ENCODE measurements at places on chromosomes 5 and 9.

- no peak for DNase-seq
These were observed 137.7 kb downstream of the SYK start for GRCh38 chr9:90939351-90939750.

DNA sequence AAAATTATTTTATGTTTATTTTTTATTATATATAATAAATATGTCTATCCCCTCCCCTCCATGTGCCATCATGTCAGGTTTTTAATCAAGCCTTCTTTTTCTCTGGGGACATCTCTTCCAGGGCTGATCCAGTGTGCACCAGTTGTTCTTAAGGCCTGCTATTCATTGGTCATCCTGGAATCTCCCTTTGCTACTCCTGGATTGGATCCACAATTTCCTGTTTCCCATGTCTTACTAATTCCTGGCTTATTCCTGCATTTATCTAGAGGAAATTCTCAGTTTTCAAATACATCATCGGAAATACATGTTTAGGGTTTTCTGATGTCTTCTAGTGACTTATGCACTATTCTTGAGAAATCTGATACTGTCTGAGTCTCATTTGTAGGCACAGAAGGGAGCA lies 56.8 kb downstream of the ANGPTL2 start:
- DNase-seq = peak; percentile 32

DNA sequence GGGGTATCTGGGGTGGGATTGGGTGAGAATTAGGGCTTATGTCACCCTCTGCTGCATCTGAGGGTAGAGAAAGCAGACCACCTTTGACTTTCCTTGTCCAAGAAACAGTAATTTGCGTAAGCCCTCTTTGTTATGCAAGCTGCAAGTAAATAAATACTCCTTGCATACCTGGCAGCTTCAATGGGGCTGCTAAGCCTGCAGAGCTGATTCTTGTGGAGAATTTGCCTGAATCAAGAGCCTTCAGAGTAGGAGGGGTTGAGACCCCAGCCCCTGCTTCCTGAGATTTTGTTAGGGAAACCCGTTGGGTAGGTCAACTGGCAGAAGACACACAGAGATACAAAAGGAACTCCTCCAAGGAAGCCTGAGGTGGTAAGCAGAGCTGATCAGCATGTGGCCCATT lies 515.1 kb downstream of the DMAC1 start:
- DNase-seq = no peak

- DNase-seq = no peak
These were observed 106.0 kb downstream of the EHMT1 start for GRCh38 chr9:137724818-137725240.

GRCh38 chr9:98589102-98589501 lies 119.6 kb downstream of the GABBR2 start:
- no peak for DNase-seq

- no peak for DNase-seq
These were observed 480.4 kb upstream of the TUSC1 start for GRCh38 chr9:26158631-26159150.

GRCh38 chr5:80387063-80387768 lies 20.6 kb upstream of the ZFYVE16 start:
- no peak for DNase-seq

- DNase-seq = no peak
These were observed 71.4 kb downstream of the RALGPS1 start for GRCh38 chr9:126985870-126986498.

DNA sequence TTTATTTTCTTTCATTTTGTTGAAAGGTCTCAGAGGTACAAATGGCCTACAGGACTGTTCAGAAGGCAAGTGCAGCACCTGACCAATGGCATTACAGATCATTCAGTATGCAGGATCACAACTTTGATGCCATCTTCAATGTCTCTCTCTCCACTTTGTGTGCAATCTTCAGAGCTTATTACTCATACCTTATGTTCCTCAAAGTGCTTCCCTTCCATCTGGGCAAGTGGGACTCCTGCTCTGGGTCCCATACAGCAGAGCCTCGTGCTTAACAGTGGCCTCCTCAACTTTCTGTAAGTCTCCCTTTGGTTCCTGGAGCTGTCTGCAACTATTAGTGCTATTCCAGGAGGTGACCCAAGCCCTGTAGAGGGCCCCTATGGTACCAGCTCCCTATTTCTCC lies 358.4 kb upstream of the RPS23 start:
- no peak for DNase-seq

- no peak for DNase-seq
These were observed 37.6 kb downstream of the ALG2 start for GRCh38 chr9:99184110-99184474.

GRCh38 chr5:106862450-106863193 lies 808.1 kb downstream of the EFNA5 start:
- DNase-seq = peak; percentile 42

- no peak for DNase-seq
These were observed 110.4 kb downstream of the EFNA5 start for GRCh38 chr5:107560377-107560776.

GRCh38 chr5:121976979-121977378 lies 15.2 kb downstream of the SRFBP1 start:
- peak; percentile 4 for DNase-seq

GRCh38 chr5:75010838-75011237 lies 41.5 kb downstream of the GCNT4 start:
- DNase-seq = no peak

DNA sequence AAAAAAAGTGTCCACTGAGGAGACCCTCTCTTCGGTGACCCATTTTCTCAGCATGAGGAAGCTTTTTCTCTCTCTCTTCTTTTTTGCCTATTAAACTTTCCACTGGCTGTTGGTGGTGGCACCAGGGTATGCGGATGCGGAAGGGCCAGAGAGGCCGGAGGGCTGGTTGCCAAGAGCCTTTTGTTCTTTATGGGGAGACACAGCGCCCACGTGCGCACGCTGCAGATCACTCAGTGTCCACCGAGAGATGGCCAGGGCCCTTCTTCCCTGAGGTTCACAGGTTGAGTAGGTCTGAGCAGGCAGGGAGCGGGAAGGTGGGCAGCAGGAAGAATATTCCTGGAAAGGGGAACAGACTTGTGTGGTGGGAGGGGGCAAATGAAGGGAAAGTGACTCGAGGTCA lies 69.1 kb downstream of the STK10 start:
- DNase-seq = no peak

- no peak for DNase-seq
These were observed 29.9 kb downstream of the TMEM161B start for GRCh38 chr5:88238732-88239131.

GRCh38 chr9:137630679-137631078 lies 11.9 kb downstream of the EHMT1 start:
- DNase-seq = no peak

DNA sequence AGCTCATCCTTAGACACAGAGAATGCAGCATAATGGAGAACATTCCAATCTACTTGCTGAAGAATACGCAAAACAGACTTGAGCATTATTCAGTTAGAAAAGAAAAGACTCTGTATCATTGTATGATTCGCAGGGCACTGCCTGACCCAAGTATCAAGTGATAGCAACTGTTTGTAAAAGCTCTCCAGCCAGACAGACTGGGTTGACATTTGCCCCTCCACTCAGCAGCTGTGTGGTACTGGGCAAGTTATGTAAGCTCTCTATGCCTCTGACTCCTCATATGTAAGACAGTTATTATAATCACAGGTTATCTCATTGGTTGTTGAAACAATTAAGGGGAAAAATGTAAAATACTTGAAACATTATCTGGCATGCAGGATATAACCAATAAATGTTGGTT lies 505.0 kb downstream of the ELAVL2 start:
- DNase-seq = no peak

GRCh38 chr5:133451926-133452325 lies 160.4 kb downstream of the FSTL4 start:
- DNase-seq = no peak

DNA sequence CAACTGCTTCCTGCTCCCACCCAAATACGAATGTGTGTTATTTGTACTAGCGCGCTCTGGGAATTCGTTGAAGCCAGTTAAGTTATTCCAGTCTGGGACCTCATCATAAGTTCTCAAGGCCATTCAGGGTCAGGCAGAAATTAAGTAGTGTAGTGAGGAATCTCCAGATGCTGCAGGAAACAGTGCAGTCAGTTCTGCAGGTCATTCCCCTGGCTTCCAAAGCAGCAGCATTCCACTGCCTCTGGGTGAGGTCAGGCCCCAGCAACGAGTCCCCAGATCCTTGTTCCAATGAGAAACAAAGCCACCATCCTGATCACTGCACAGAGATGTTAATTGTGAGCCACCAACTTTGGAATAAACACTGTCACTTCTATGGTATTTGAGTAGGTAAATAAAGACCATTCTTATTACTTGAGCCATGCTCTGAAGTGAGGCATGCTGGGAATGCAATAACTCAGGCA lies 33.1 kb downstream of the SVEP1 start:
- DNase-seq = no peak

GRCh38 chr5:177548495-177548894 lies 5.9 kb downstream of the FAM193B start:
- no peak for DNase-seq

GRCh38 chr5:37533851-37534250 lies 154.7 kb downstream of the WDR70 start:
- DNase-seq = no peak

- peak; percentile 52 for DNase-seq
These were observed 12.0 kb upstream of the GNPDA1 start for GRCh38 chr5:142024771-142025304.

GRCh38 chr9:4117835-4118610 lies 181.8 kb downstream of the GLIS3 start:
- DNase-seq = no peak

GRCh38 chr5:90368454-90369246 lies 40.9 kb downstream of the CETN3 start:
- no peak for DNase-seq

DNA sequence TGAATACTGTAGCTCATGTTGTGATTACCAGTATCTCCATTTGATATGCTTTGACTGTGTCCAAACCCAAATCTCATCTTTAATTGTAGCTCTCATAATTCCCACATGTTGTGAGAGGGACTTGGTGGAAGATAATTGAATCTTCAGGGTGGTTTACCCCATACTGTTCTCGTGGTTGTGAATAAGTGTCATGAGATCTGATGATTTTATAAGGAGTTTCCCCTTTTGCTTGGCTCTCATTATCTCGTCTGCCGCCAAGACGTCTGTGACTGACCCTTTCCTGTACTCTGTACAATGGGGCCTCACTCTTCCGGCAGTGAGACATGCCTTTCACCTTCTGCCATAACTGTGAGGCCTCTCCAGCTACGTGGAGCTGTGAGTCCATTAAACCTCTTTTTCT lies 59.3 kb downstream of the TRIO start:
- DNase-seq = no peak

GRCh38 chr5:41266377-41266776 lies 53.0 kb upstream of the C6 start:
- DNase-seq = no peak

DNA sequence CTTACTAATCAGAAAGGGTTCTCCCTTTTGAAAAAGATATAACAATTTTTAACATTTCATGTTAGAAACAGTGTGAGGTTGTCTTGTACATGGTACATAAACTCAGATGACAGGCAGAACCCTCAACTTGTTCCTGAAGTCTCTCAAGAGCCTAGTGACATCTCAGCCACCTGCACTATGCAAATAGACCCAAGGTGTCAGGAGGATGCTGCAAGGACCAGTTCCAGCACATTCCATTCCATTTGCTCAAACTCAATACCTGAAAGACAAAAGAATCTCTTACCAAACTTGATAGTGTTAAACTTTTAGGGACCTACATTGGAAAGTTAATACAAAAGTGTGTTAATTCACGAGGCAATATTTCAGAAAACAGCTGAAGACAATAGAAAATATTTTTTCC lies 544.6 kb downstream of the CETN3 start:
- no peak for DNase-seq

- no peak for DNase-seq
These were observed 97.5 kb upstream of the RPS23 start for GRCh38 chr5:82375488-82376244.

DNA sequence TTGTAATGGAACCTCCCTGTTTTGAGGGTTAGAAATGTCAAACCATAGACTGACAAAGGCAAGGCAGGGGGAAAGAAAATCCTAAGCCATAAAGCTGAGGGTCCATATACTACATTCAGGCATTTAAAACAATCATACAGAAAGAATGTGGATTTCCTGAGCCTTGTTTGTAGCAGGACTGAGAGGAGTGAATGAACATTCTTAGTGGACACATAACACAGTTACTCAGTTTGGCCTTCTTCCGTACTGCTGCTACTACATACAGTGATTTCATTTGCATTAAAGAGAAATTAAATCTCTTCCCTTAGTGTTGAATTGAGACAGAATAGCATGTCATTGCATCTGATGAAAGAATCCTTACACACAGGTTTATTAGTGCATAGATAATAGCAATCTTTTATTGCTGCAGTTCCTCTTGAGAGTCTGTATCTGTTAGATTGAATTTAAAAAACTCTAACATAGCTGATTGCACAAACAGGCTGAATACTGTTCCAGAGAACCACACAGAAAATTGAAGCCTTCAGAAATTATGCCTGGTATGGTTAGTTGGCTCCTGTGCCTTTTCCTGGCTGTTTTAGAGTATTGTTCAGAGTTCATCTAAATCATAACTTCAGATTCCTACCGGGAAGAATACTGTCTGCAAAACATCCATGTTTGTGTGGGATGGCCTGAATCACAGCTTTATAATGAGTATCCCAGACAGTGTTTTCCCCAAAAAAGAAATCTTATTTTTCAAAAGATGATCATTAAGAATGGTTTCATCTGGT lies 2.0 kb upstream of the MTX3 start:
- no peak for DNase-seq

GRCh38 chr9:110016340-110016739 lies 191.6 kb downstream of the C9orf152 start:
- DNase-seq = peak; percentile 41

- DNase-seq = no peak
These were observed 126.4 kb upstream of the CXCL14 start for GRCh38 chr5:135705141-135705631.

DNA sequence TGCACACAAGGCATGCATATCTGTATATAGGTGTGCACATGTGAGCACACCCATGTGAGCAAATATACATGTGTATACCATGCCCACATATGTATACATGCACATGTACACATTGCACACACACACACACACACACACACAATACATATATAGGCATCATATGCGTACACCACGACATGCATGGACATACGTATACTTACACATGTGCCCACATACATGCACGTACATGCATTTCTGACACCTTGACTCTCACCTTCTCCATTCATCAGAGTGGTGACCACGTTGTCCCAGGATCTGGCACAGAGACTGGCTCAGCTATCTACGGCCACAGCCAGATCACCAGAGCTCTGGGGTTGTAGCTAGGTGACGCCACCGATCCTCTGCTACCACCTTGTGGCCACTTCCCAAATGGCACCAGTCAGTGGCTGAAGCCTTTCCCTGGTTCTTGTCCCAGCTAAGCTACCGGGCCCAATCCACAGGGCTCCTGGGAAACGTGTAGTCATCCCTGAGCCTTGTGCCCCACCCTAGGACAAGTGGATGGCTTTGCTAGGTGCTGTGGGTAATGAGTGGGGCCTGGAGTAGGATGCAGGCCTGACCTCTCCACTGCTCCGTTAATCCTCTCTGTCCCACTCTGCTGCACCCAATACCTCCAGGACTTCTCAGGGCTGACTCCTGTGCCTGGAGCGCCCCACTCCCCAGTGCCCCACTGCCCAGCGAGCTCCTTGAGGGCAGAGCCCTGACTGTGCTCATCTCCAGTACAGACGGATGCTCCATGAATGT lies 194.4 kb downstream of the RGS3 start:
- DNase-seq = peak; percentile 72
